GM23338 (cell line): ENCODE measurements at places on chromosomes 16 and 17. TPM values are rescaled to one million over a fixed set of nuclear protein-coding genes. Genes with fewer than 3 reads are reported as not detected.

- no peak for DNase-seq
Observed at GRCh38 chr16:89953671-89954406, 5.3 kb downstream of the DEF8 start.

Gene RPRML
- 8.4 and 16.4 TPM in 2 replicates for total RNA-seq

DNA sequence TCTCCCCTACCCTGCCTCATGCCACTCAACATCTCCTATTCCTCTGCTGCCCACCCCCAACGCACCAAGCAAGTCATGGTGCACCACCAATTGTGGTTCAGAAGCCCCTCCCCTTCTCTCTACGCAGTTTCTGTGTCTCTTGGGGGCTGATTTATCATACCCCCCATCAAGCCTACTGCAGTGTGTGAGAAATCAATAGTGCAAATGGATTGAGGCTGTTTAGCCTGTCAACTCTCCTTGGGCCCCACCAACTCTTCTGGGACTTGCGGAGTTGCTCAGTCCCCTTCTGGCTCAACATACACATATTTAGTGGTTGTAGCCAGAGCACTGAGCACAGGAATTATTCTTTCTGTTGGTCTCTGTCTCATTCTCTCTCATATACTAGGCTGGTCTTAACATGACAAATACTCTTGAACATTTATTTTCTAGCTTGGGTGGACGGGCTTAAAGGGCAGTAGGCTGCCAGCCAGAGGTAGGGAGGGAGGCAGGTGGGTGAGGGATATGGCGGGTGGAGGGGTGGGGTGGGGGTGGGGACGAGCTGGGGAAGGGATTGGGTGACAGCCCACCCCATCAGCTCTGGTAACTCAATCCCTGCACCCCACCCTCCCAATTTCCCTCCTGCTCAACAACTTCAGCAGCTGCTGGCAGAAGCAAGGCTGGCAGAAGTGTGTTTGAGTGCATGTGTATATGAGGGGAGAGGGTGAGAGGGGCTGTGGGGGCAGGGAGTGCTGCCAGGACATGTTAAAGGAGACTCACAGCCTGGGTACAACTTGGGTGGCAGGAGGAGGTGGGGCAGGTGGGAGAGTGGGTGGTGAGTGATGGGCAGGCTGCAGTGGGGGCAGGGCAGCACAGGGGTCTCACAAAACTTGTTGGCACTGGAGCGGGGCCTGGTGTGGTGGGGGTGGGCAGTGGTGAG is 4.9 kb downstream of the RARA start:
- no peak for DNase-seq

Gene CFAP119
- total RNA-seq = 2.2 and 2.7 TPM in 2 replicates

DNA sequence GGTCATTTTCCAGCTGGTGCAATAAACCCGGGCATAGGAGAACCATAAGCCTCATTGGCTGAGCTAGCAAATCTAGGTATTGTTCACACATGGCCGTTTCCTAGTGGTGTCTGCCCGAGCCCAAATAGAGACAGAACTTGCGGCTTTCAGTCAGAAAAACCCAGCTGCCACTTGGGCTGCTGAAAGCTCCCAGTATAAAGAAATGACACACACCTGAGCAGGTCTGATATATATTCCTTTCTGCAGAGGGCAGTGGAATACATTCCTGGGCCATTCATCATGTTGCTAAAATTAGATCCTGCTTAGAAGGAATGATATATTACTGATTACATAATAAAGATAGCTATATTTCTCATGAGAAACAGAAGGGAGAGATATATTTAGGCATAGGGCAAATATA is 83.9 kb upstream of the IRX5 start:
- DNase-seq = no peak

GRCh38 chr17:77395501-77396048 is 254.8 kb downstream of the SEC14L1 start:
- no peak for DNase-seq

DNA sequence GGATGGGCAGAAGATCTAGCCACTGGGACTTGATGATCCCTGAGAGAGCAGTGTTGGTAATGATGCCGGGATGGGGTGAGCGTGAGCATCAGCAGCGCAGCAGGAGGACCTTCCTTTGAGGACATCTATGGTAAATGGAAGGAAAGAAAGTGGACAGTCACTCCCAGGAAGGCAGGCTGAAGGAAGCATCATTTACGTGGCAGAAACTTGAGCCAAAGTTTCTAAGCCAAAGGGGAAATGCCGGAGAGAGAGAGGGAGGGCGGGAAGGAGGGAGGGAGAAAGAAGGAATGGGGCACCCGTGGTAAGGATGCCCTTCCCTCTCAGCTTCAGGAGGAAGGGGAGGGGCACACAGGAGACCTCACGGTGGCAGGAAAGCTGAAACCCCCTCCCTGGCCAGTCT is 86.3 kb upstream of the CACNG5 start:
- no peak for DNase-seq

Gene SYT17
- total RNA-seq = 6.9 and 9.5 TPM in 2 replicates

Gene SLC9A5
- 5.4 and 6.4 TPM in 2 replicates for total RNA-seq

DNA sequence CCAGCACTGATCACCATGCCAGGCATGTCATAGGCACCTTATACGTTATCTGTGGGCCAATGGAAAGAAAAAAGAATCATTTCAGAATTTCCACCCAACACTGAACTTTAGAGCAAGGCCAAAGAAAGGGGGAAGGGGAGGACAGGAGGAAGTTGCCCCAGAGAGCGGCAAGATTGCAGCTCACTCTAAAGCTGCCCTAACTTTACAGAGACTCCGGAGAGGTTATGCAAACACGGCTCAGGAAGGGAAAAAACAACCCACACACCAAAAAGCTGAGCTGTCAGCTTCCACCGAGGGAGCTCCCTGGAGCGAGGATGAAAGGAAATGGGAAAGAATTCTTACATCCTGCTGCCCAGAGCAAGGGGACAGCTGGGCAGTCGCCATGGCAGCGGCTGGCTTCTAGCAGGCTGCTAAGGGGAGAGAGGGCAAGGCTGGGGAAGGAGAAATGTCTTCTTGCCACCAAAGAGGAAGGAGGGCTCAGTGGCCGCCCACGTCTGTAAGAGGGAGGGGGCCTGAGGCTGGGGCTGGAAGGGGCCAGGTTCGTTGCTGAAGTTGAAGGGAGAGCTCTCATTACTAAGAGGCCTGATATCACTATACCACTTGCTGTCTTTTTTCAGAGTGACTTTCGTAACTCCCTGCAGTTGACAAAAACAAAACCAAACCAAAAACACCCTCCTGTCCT is 18.2 kb downstream of the COTL1 start:
- DNase-seq = peak; percentile 93

DNA sequence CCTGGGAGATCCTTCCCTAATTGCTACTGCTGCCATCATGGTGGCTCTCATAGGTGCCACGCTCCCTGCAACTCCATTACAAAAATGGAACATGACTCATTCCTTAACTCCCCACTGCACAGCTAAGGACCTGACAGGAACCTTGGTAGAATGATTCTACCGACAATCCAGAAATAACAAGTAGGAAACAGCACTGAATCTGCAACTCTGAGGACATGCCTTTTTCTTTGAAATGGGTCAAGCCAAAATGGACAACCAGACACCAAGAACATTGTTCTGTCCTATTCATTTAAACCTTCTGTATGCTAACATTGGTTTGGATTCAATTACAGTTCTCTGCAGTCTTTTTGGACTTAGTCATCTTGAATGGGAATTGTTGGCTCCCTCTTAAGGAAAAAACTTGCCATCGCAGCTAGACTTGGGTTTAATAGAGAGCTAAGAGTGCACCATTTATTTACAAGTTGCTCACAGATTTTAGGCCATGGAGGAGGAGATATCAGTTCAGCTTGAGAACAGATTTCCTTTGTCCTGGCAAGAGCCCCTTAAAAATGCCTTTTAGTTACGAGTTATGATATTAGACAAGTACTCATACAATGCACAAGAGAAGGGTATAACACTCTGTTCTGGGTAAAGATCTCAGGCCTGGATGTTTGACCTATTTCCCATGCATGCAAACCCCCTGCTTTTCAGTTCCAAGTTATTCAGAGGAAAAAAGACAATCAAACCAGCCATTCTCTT is 20.9 kb upstream of the NSRP1 start:
- peak; percentile 76 for DNase-seq

DNA sequence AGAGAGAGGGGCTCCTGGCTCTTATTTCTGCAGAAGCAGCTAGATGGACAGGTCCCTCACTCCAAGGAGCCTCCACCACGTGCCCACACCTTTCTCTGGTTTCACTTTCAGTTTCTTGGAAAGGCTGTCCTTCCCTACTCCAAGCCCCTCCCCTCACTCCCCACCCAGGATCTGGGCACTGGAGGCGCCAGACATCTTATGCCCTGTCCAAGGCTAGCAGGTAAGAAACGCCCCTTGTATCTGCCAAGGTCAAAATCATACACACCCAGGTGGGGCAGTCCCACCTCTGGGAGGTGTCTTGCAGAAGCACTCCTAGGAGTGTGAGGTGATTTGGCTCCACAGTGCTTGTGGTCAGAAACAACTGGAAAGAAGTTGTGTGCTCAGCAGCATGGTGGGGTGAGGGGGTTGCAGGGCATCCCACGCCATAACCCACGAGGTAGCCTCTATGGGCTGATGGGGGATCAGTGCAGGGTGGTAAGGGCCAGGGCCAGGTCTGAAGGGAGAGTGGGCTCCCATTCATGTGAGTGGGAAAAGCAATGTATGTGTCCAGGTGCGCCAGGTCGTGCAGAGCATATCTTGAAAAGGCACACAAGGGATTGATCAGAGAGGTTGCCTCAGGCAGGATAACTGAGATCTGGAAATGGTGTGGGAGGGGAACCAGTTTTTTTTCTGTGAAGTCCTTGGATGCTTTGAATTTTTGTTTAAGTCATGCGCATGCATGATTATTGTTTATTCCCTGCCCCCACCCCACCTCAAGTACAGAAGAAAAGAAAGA is 31.8 kb upstream of the PRM1 start:
- DNase-seq = peak; percentile 78

Gene SLC13A2
- total RNA-seq = not detected in 2 replicates

Gene RUNDC3A
- 4.0 and 5.5 TPM in 2 replicates for total RNA-seq

DNA sequence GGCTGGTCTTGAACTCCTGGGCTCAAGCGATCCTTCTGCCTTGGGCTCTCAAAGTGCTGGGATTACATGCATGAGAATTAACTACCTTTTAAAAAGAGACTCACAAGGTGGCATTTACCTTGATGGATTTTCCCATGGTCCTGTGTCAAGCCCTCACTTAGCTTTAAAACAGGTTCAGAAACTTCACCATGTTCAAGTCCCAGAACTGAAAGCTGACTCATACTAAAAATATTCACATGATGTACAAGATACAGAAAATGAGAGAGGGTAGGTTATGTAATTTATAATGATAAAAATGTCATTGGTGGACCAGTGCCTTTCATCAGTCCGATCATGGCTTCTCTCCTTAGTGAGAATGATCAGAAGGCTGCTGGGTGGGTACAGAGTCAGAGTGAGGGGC is 4.3 kb upstream of the AKAP1 start:
- no peak for DNase-seq

Gene SEZ6L2
- 55.8 and 71.9 TPM in 2 replicates for total RNA-seq

Gene LYRM9
- total RNA-seq = 4.7 and 9.8 TPM in 2 replicates

DNA sequence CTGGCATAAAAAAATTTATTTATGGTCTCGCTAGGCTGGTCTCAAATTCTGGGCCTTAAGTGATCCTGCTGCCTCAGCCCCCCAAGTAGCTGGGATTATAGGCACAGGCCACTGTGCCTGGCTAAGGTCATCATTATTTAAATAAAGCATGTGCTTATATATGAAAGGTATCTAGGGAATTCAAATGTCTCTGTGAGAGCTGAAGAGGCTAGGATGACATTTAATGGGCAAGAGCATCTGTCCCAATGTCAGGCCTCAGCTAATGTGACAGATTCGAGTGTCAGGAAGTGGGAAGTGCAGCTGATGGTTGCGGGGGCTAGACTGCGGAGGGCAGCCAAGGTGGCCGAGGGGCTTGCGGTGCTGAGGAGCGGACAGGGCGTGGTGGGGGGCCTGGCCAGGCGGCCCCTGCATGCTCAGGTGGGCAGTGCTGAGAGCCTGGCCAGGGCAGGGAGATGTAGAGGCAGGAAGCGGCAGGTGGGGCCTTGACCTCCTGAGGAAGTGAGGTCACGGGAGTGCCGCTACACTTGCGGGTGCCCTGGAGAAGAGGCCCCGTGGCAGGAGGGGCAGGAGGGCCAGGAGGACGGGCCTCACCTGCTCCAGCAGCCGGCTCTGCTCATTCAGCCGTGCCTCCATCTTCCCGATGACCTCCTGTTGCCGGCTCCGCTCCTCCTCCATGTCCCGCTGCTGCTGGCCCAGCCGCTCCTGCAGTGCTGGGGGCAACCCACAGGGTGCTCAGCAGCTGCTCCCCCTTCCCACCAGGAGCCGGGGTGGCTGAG is 12.6 kb upstream of the MRPL38 start:
- no peak for DNase-seq

- no peak for DNase-seq
Observed at GRCh38 chr16:89358030-89359005, 132.0 kb downstream of the ANKRD11 start.

DNA sequence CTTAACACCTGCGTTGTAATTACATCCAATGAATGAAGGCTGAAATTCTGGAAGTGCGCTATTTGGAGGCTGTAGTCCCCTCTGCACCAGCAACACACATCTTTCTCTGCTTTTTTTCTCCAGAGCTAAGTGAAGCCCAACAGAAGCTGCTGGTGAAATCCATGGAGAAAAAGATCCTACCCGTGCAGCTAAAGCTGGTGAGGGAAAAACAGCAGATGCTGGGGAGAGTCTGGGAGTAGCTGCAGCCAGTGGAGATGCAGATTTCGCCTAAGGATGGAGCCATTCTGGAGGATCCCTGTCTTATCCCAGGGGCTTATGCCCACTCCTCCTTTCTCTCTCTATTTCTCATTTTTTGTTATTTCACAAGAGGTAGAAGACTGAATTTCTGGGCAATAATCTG is 4.8 kb upstream of the PSMD3 start:
- DNase-seq = no peak

- DNase-seq = peak; percentile 57
Observed at GRCh38 chr17:82915010-82915756, 75.4 kb upstream of the ZNF750 start.

Gene KRTAP3-1
- not detected in 2 replicates for total RNA-seq

- DNase-seq = no peak
Observed at GRCh38 chr16:57651344-57652333, 16.5 kb upstream of the ADGRG3 start.

GRCh38 chr17:44931376-44931775 is 16.1 kb upstream of the GFAP start:
- DNase-seq = no peak

DNA sequence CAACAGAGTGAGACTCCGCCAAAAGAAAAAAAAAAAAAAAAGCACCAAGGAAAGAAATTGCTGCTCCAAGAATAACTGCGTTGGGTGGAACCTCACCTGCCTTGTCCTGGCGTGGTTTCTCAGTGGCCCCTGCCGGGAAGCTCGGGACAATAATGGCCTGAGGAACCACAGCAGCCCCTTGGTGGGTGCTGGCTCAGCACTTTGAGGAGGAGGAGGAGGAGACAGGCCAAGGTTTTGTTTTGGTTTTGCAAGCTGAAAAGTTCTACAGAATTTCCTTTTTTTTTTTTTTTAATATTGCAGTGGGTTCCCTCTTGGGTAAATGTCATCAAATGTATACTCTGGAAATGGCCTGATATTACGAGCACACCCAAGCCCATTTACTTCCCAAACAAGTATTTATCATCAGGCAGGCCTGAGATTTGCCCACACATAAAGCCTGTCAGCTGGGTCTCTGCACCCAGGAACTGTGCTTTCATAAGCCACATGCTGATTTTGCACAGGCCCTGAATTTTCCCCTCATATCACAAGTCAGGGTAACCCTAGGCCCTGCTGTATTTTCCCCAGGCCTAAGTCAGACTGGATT is 78.3 kb downstream of the SOCS1 start:
- no peak for DNase-seq
